ENCODE measurements at places on chromosomes 13 and 19. TPM values are rescaled to one million over a fixed set of nuclear protein-coding genes. Genes with fewer than 3 reads are reported as not detected.

Gene KLF2
- 3.7 TPM for polyA plus RNA-seq

Gene CLPTM1
- 81.9 TPM for polyA plus RNA-seq

DNA sequence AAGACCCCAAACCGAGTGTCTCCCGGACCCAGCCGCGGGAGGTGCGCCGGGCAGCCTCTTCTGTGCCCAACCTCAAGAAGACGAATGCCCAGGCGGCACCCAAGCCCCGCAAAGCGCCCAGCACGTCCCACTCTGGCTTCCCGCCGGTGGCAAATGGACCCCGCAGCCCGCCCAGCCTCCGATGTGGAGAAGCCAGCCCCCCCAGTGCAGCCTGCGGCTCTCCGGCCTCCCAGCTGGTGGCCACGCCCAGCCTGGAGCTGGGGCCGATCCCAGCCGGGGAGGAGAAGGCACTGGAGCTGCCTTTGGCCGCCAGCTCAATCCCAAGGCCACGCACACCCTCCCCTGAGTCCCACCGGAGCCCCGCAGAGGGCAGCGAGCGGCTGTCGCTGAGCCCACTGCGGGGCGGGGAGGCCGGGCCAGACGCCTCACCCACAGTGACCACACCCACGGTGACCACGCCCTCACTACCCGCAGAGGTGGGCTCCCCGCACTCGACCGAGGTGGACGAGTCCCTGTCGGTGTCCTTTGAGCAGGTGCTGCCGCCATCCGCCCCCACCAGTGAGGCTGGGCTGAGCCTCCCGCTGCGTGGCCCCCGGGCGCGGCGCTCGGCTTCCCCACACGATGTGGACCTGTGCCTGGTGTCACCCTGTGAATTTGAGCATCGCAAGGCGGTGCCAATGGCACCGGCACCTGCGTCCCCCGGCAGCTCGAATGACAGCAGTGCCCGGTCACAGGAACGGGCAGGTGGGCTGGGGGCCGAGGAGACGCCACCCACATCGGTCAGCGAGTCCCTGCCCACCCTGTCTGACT, 7.9 kb downstream of the MAP1S start:
- H3K36me3 ChIP-seq, result peaks cover 48% of the 10 kb centered on the region
- DNase-seq, result no peak
- no peak overlapping the region for H3K4me3 ChIP-seq

DNA sequence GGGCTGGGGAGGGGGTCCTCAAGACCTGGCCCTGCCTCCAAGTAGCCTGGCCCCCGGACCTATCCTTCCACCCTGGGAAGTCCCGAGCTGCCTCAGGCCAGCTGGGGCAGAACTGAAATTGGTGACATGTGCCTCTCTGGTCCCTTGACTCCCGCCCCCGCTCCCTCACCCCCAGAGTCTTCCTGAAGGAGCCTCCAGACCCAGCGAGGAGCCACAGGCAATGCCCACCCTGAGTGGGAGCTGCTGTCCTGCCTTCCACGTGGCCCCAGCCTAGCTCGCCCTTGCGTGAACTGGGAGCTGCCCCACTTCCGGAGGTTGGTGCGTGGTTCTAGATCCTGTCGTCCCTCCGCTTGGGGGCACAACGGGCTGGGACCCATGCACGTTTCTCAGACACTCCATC, 34.6 kb downstream of the CEBPA start:
- no peak overlapping the region for H3K4me3 ChIP-seq
- DNase-seq, result no peak
- no peaks in the 10 kb centered on the region for H3K4me1 ChIP-seq

DNA sequence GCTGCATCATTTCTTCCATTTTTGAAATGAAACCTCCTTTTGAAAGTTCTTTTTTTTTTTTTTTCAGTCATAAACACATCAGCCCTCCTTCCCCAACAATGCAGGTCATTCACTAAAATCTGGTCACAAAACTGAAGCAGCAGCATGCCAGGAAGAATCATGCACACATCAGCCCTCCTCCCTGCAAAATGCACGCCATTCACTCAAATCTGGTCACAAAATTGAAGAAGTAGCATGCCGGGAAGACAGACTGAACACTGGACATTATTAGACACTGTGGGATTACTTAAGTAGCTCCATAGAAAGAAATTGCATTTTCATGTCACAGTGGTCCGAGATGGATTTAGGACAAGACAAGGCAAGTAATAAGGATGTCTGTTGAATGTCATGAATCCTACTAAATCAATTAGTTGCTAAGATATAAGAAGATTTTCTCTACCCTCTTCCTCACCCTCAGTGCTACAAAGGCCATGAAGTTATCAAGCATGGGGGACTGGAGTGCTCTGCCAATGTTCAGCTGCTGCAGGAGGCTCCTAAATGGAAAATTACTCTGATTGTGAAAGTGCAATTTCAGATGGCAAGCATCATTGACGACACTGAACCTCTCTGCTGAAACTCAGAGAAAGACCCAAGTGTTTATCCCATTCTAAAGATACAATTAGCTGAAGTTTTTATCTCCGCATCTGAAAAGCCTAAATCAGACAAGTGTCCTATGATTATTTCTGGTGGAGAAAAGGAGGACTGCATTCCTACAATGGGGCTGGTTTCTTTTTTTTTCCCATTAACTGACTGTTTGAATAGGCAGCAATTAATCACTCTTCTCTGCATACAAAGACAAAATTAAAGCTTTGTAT, 913.2 kb downstream of the DIAPH3 start:
- no peaks in the 10 kb centered on the region for H3K27me3 ChIP-seq
- no peaks in the 10 kb centered on the region for H3K4me1 ChIP-seq
- no peak overlapping the region for H3K4me3 ChIP-seq
- DNase-seq, result no peak

All from pancreas (tissue), 10 donors.